Calu3 (cell line): ENCODE measurements at places on chromosomes 4 and X. TPM values are rescaled to one million over a fixed set of nuclear protein-coding genes. Genes with fewer than 3 reads are reported as not detected.

GRCh38 chrX:73647212-73647611 lies 84.2 kb downstream of the CHIC1 start:
- DNase-seq: no peak

DNA sequence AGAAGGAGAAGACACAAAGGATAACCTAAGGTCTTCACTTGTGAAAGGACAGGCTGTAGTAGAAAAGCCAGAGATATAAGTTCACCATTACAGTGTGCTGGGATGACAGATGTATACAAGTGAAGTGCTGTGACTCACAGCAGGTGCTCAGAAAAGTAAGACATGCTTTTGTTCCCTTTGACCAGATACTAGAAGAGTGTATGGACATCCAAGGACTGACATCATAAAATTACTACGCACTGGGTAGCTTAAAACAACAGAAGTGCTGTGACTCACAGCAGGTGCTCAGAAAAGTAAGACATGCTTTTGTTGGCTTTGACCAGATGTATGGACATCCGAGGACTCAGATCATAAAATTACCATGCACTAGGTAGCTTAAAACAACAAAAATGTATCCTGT lies 61.6 kb upstream of the BTC start:
- no peak for DNase-seq

DNA sequence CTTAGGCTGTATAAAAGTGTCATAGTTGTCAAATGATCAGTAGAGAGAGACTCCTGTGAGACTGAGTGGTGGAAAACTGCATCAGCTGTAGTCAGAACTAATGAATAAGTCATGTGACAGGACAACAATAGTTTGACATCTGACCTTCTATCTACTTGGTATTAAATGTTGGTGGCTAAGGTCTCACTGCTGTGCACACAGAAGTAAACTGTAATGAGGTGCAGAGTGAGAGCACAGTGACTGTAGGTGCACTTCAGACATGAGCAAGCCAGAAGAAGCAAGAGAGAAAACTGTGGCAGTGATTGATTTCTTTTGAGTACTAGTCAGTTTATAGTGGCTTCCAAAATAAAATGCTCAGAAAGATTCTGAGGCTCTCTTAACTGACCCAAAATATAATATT lies 803.6 kb downstream of the RAPGEF2 start:
- DNase-seq: no peak

GRCh38 chrX:40688929-40689328 lies 41.6 kb upstream of the CXorf38 start:
- no peak for DNase-seq

DNA sequence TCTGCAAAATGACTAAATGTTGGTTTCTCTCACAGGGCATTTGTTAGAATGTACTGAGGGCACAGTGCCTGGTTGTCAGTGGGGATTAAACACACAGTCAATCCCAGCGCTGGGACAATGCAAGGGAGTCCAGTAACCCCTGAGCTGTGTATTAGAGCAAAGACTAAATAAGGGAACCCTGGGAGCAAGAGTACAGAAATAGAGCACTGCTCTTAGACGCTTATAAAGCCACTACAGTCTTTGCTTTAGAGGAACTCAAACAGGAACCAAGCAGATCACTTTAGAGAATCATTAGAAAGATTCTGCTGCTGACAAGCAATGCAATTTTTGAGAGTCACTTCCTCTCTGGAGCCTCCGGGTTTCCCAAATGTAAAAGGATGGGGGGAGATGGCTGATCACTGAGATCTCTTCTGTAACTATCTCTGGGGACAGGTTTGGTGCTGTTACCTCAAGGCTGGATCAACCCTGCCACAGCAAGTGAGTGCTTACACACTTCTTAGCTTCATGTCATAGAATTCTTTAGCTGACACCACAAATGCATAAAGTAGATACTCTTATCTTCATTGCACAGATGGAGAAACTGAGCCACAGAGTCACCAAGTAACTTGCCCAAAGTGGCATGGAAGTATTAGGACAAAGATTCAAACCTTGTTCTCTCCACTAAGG lies 137.8 kb upstream of the CPEB2 start:
- DNase-seq: no peak

GRCh38 chr4:58602731-58603359 lies 1492.7 kb upstream of the IGFBP7 start:
- no peak for DNase-seq

- DNase-seq: no peak
These were observed 157.8 kb downstream of the CLCN4 start for GRCh38 chrX:10314530-10315104.

DNA sequence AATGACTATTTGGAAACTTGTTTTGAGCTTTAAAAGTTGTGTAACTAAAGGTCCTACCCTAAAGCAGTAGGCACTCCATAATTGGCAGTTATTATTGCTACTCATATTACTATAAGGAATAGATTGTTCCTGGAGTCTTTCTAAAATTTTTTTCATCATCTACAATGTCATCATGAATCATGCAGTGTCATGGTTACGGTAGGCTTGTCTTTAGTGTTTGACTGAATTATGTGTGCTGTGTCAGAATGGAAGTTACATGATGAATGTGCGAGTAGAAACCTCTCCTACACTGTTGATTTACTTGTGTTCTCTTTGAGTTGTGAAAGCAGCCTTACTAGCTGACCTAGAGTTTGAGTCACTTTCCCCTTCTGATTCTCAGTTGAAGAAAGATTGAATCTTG lies 1099.9 kb downstream of the RAPGEF2 start:
- no peak for DNase-seq

- no peak for DNase-seq
These were observed 17.9 kb downstream of the ATP8A1 start for GRCh38 chr4:42638993-42639392.

- DNase-seq: no peak
These were observed 112.3 kb upstream of the RAP2C start for GRCh38 chrX:132331532-132331931.

DNA sequence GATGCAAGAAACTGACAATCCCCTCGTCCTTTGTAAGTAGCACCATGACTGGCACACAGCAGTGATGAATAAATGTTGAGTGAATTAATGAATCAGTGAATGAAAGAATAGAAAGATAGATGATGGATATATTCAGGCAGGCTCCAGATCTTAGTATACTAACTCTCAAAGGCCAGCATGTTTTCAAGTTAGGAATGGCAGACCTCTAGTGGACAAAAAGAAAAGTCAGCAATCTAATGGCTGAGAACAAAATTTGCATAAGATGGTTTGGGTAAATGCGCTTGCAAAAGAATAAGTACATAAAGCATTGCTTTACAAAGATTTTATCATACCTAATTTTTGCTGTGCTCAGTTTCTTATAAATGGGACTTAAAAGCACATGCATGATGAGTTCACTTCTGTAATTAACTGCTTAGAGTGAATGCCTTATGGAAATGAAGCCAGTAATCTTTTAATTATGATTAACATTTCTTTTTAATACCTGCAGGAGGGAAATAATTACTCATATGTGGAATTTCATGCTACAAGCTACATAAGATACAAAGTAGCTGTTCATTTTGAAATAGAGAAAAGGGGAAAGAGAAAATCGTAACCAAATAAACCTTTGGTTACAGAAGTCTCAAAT lies 126.9 kb upstream of the GPRIN3 start:
- DNase-seq: no peak

- no peak for DNase-seq
These were observed 54.7 kb downstream of the DKK2 start for GRCh38 chr4:106981431-106981830.

- no peak for DNase-seq
These were observed 21.3 kb upstream of the GRXCR1 start for GRCh38 chr4:42871261-42871660.

Gene RAB41
- not detected in 2 replicates for total RNA-seq

Gene CCDC110
- not detected in 2 replicates for total RNA-seq

Gene MAGEA8
- not detected in 2 replicates for total RNA-seq

Gene MAGEA2B
- not detected in 2 replicates for total RNA-seq

Gene CLIC2
- total RNA-seq: 0.26 and 0.59 TPM in 2 replicates

Gene BCORL1
- 6.7 and 10.1 TPM in 2 replicates for total RNA-seq

Gene USP27X
- 3.1 and 4.2 TPM in 2 replicates for total RNA-seq
